ENCODE measurements at places on chromosomes 12 and 14.

DNA sequence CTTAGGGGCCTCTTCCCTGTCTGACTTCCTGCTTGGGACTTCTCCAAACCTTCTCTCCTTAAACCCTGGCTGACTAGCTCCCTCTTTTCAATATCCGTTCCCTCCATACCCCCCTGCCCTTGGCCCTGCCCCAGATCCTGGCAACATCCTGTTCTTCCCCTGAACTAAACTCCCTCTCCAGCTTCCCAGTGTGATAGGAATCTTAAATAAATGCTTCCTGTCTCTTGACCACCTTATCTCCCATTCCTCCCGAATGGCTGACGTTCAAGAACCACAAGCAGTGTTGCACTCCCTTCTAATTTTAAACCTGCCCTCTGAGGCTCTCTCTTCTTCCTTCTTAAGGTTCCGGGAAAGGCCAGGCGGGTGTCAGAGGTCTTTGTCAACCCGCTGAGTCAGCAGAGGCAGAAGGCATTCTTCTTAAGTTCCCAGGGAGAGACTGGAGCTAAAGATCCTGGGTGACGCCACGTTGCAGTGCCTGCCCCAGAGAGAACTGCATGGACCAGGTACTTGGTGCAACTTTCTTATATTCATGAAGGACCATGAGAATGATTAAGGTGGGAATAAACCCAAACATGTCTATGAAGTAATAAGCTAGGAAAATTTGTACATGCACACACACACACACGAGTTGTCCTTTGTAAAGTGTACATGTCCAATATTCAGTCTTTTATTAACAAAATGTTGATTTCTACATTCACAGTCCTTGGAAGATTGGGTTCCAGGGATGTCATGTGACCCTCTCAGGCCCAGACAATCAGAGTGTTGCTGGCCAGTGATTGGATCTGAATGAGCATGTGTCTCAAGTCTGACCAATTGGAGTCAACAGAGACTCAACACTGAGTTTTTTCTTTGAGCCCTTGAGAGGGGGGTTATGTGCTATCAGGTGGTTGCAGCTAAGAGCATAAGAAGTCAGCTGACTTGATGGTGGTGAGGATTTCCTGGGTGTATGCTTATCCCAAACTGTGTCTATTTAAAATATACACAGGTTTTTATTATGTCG is 420.2 kb upstream of the TBX3 start:
- DNase-seq: no peak

GRCh38 chr14:96047101-96047500 is 7.9 kb downstream of the C14orf132 start:
- DNase-seq: no peak

GRCh38 chr14:58026967-58027366 is 125.0 kb downstream of the ARMH4 start:
- DNase-seq: no peak

DNA sequence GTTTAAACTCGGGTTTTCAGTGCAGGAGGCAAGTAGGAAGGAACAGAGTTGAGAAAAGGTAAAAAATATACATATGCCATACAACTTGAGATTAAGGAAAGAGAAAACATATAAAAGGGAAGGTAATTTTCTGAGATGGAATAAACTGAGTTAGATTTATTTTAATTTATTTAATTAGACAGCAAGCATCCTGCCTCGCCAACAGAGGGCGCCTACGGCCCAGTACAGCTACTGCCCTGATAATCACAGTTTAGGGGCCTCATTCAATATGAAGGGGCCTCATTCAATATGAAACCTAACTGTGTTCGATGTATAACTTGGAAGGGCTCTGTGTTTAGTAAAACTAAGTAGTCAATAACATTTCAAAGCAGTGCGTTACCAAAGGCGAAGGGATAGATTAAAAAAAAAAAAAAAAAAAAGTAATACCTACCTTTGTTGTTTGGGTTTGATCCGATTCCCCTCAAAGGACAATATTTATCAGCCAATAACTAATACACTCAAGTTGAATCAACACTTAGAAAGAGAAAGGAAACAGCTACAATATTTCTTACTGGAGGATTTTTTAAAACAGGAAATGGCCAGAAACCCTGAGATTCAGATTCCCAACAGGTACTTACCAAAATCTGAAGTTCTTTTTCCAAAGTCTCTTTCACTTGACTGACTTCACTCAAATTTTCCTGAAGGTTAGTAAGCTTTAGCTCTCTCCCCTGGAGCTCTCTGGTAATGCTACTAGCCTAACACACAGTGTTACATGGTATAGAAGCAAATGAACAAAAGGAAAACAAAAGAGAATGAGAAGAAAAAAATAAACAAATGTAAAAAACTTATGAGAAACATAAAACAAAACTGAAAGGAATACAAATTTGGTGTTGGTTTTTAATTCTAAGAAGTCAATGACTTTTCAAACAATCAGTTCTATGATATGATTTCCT is 70.0 kb upstream of the VPS33A start:
- DNase-seq: no peak

DNA sequence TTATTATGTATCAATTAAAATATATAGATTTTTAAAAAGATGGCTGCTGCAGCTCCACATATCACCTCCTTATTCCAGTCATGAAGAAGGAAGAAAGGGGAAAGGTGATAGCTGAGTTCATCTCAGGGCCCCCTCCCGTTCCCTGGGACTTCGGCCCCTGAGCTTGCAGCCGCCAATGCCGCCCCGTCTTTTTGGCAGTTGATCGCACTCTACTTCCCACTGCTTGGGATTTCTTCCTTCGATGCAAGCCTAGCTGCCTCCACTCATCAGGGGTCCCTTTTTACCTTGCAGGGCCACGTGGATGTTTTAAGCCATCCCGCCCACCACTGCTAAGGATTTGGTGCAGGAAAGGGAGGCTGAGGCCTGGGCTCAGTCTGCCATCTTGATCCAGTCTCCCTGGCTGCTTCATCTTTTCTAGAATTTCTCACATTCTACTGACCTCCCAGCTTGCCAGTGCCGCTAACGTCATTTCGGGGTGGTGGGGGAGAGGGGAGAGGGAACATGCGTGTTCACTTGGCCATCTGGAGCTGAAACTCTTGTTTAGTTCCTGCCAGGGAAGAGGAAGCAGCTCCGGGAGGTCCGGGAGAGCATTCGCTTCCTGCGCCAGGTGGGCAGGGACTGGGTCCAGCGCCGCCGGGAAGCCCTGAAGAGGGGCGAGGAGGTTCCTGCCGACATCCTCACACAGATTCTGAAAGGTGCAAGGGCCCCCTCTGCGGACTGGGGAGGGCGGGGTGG is 31.3 kb downstream of the CYP46A1 start:
- no peak for DNase-seq

- DNase-seq: no peak
Observed at GRCh38 chr12:108319277-108320234, 19.6 kb downstream of the CMKLR1 start.

DNA sequence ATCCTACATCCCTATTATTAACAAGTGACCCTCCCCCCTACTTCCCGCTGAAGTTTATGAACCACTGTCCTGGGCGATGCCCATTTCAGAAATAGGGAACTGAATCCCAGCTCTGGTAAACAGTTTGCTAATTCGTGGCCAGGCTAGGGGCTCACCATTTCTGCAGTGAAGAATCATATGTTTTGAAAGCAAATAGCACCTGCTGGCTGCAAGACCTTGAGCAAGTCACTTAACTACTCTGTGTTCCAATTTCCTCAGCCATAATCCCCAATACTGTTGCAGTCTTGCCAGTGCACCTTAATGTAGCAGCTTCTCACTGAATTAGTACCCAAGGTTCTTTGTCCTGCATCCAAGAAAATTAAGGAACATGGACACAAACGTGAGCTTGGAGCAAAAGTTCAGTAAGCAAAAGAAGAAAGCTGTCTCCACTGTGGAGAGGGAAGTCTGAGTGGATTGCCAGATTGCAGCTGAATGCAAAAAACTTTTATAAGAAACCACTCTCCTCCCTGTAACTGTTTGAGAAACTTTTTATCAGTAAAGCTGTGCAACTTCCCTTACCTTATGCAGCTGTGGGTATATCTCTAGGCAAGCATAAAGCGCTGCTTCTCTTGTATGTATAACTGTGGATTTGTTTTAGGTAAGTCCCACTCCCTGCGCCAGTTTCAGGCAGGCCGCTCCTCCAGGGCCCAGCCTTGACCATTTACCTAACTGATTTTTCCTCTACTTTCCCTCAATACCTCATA is 824 bp downstream of the OAS1 start:
- DNase-seq: no peak

DNA sequence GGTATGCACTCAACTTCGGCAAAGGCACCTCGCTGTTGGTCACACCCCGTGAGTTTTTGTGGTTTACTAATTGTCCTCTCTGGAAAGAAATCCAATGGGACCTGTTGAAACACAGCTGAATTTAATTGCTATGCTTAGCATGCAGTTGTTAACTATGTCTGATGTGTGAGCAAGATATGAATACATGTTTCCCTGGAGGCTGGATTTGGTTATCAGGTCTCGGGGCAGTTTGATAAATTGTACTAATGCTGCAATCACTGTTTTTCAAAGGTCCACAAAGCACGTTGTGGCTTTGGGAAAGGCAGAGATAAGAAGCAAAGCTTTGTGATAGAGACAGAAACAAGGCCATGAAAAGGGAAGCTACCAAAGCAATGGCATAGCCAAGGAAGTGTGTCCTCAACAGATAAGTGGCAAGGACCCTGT is 91.3 kb downstream of the DAD1 start:
- DNase-seq: no peak

GRCh38 chr12:27869567-27869966 is 89.5 kb upstream of the MANSC4 start:
- no peak for DNase-seq

DNA sequence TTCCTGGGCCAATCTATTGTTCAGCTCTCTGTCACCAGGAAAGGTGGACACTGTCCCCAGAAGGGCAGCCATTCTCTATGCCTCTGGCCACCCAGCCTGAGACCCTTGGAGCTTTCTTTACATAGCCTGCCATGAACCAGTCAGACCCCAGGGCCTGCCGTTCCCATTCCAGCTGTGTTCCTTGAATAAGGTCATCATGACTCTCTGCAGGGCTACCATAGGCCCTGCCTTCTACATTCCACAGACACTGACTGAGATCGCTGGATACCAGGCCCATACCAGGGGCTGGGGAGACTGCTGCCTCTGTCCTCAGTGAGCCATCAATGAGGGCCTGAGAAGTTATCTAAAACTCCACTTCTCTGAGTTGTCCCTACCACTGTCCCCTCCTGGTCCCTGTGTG is 75.5 kb downstream of the SYNE3 start:
- no peak for DNase-seq

GRCh38 chr12:40921563-40922163 is 229.4 kb downstream of the CNTN1 start:
- no peak for DNase-seq

DNA sequence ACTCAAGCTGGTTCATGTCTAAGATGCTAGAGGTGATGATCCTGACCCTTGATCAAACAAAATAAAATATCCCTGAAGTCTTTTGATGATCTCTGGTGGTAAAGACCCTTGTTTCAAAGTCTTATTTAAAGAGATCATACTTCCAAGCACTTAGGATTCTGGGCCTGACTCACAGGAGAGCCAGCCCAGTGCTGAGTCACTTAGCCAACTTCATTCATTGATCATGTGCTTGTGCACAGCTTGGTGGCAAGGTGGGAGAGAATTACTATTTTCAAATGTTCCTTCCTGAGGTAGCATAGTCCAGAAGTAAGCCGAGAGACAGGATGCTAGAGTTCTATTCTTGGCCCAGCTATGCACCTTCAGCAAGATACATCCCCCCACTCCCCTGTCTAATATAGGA is 40.6 kb downstream of the SCN8A start:
- no peak for DNase-seq

GRCh38 chr12:128365032-128365431 is 98.1 kb downstream of the TMEM132C start:
- DNase-seq: no peak

DNA sequence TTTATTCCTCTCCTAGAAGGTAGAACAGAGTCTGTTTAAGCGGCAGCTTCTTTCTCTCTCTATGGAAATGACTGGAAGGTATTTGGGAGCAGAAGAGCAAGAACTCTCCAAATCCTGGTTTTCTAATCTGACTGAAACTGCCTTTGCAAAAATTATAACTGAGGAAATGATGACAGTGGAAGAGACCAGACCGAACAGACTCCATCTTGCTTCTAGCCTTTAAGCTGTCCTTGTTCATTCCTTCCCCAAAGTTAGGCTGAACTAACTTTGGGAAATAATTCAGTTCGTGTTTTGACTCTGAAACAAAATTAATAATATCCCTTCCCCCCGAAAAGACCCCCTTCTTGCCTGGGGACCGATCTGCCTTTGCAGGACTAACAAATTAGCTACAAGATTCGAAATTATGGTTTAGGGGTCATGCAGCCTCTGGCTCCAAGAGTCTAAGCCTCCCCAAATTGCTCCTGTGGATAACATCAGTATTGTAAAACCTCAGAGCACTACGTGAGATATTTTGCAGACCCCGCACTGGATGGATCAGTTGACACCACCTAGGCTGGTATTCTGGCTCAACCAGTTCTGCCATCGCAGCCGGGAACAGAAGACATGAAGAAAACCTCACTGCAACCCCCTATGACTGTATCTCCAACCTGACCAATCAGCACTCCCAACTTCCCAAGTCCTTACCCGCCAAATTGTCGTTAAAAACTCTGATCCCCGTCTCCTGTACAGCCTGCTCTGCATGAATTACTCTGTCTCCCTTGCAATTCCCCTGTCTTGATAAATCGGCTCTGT is 14.1 kb downstream of the SELPLG start:
- DNase-seq: no peak

DNA sequence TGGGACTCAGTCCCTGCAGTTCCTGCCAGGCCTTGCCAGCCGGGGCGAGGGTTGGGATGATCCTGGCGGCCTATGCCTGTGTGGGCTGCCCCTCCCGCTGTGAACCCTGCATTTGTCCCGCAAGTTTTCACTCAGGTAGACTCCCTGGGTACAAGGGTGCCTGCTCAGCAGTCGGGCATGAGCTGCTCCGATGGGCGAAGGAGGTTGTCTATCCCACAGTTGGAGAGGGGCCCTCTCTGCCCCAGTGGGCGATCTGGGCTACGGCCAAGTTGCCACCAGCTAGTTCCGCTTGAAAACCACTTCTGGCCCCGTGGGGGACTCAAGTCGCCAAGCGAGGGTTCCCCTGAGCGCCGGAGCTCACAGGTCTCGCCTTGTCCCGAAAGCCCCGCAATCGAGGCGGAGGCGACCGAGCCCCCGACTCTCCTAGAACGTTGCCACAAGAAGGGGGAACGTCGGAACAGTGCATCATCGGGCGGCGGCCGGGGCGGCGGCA is 365 bp upstream of the TPI1 start:
- DNase-seq: no peak

- DNase-seq: no peak
Observed at GRCh38 chr12:75564852-75565251, 53.4 kb upstream of the KRR1 start.

DNA sequence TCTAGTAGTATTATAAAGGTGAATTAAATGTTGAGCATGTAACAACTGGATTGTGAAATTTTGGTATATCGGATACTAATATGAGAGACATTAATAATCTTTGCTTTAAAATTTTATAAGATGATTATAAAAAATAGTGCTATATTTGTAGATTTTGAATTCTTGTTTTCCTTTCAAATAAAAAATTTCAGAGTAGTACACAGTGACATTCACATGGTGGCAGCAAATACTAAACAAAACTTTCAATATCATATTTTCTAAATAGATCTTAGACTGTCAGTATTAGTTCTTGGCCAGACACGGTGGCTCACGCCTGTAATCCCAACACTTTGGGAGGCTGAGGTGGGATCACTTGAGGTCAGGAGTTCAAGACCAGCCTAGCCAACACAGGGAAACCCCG is 166.0 kb downstream of the NAV3 start:
- no peak for DNase-seq

GRCh38 chr12:129700036-129700435 is 203.8 kb downstream of the TMEM132D start:
- DNase-seq: no peak

GRCh38 chr12:69986114-69986513 is 161.1 kb downstream of the MYRFL start:
- DNase-seq: no peak
